ENCODE measurements at places on chromosomes 6 and 20.

DNA sequence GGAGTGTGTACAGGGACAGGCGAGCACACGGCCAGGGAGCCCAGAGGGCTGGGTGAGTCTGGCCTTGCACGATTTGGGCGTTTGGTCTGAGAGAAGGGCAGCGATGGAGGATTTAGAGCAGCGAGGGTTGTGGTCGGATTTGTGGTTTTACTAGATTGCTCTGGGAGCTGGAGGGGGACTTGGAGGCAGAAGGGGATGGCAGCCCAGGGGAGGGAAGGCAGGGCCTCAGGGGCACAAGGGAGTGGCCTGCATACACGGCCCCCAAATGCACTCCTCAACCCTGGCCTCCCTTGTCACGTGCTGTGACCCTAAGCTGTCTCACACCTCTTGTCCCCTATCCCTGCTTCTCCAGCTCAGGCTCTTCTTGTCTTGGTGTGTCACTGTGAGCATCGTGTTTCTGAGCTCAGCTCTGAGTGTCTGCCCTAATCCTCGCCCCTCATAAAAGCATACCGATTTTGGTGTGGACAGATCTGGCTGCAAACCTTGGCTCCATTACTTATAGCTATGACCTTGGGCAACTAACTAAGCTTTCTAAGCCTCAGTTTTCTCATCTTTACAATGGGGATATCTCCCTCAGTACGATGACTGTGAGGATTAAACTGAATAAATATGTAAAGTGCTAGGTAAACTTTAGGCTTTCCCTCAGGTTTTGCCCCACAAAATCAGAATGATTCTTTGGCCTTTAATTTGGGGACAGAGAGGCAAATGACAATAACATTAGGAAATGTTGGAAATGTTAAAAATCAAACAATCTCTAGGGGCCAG is 120.1 kb upstream of the ARMC2 start:
- no peak for DNase-seq

- no peak for DNase-seq
Observed at GRCh38 chr20:44598423-44599305, 16.3 kb downstream of the PKIG start.

DNA sequence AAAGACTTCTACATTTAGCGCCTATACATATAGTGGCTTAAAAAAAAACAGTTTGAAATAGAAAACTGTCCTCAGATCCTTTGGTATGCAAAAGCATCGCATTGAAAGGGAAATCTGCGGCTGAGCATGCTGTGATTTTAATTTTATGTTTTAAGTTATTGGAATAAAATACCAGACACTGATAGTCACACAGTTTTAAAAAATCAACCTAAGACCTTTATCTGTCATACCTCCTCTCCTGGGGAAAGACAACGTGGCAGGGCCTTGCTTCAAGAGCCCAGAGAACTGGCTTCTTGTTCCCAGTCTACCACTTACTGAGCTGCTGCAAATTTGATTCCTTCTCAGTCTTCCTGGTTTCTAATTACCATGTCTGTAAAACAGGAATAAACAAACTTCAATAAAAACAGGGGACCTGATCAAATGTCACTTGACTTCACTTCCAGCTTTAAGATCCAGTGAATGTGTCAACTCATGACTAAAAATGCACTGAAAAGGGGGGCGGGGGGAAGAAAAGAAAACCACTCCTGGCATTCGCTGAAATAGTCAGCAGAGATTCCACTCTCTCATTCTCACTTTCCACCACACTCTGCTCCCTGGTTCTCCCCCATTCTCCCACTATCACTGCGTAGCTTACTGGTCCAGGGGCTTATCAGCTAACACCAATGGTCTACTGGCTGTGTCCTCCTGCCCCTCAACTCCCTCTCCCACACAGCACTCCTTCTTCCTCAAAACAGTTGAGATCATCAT is 494.7 kb upstream of the MARCKS start:
- DNase-seq, result no peak

GRCh38 chr6:4398791-4399190 is 263.4 kb upstream of the ECI2 start:
- DNase-seq, result no peak

GRCh38 chr20:57444394-57445048 is 53.3 kb downstream of the RBM38 start:
- DNase-seq, result no peak

DNA sequence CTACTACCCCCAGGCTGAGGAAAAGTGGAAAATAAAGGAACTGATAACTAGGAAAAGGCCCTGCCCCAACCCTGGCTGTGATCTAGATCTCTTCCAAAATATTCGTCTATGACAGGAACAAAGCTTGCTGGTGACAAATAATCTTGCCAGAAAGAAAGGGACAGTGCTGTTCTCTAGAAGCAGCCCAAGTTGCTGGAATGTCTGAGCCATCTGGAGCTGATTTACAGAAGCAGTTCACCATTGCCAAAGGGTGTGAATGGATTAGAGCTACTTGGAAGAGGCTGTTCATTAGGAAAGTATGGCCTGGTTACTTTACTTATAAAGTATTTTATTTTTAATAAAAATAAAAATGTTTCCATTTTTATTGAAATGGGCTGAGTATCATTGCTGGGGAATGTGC is 146.3 kb downstream of the EPM2A start:
- DNase-seq, result no peak

DNA sequence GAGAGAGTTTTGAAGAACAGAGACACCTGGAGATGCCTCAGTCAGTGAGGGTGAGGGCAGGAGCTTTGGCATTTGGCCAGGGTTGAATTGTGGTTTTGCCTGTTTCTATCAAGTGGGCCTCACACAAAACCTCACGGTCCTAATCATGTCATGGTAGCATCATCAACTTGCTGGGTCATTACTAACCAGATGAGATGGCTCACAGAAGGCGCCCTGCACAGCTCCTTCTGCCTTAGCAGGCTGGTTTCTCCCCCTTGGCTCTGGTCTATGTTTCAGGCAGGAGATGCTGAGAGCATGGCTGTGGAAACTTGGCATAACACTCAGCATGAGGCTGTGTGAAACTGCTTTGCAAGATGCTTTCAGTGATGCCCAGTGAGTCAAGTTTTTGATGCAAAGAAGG is 99.3 kb downstream of the LRRC1 start:
- DNase-seq, result no peak

DNA sequence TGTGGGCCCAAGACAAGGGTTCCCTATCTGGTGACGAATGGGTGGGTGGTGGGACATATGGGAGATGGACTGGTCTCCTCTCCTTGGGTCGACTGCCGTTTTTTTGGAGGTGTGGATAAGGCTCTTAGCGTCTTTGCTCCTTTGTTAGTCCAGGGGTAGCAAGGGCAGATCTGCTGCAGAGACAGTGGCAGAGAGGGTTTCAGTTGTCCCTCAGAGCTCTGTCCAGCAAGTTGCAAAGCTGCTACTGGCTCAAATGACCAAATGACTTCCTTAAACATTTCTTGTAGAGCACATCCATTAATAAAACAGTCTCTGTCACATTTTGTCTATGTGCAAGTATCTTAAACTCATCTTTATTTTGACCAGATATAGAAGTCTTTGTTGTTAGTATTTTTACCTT is 508.0 kb upstream of the ADGRB3 start:
- no peak for DNase-seq

DNA sequence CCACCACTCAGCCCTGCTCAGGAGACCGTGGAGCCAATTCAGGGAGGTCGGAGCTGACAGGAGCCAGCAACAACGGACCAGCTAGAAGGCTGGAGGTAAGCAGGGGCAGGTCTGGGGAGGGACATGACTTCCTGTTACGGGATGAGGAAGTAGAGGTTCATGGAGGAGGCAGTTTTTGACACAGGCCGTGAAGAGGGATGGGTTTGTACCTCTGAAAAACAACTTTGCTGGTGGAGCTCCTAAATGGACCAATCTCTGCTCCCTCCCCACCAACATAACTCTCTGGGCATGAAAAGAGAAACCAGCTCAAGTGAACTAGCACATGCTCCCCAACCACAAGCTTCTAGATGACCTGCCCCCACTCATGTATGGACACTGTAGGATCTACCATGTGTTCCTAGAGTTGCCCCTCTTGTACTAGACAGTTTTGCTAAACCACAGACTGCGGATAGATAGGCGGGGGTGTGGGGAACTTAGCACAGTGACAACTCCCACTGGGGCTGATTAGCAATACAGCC is 31.4 kb downstream of the RALGAPA2 start:
- no peak for DNase-seq

GRCh38 chr6:142943711-142944123 is 1.3 kb downstream of the HIVEP2 start:
- no peak for DNase-seq

DNA sequence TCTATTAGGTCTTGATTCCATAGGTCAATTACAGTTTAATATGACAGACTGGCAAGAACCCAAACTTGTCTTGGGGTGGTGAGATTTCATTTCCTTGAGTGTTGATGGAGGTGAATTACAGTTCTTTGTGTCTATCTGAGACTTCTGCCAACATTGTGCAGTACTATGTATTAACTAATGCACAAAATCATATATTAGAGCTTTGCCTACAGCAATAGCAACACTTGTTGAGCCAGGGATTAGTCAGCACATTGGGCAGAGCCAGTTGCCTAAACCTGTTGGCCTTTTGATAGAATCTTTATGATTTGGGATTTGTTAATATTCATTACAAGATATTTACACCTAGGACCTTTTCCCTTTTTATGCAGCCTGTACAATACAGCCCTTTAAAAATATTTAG is 135.3 kb upstream of the CENPW start:
- DNase-seq, result no peak

DNA sequence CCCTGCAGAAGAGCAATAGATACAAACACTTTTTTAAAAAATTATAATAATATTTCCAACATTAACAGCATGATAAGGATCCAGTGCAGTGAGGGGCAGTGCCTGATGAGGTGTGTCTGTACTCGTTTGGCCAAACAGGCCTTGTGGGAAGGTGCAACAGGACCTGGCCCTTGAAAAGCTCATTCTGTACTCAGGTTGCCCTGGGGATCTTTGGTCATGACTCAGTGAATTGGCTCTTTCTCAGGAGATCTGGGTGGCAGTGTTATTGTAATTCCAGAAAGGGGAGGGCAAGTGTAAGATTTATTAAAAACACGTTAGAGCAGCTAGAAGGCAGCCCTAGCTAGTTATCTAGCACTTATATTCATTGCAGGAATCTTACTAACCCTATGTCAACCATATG is 2.9 kb upstream of the SPINT3 start:
- no peak for DNase-seq

DNA sequence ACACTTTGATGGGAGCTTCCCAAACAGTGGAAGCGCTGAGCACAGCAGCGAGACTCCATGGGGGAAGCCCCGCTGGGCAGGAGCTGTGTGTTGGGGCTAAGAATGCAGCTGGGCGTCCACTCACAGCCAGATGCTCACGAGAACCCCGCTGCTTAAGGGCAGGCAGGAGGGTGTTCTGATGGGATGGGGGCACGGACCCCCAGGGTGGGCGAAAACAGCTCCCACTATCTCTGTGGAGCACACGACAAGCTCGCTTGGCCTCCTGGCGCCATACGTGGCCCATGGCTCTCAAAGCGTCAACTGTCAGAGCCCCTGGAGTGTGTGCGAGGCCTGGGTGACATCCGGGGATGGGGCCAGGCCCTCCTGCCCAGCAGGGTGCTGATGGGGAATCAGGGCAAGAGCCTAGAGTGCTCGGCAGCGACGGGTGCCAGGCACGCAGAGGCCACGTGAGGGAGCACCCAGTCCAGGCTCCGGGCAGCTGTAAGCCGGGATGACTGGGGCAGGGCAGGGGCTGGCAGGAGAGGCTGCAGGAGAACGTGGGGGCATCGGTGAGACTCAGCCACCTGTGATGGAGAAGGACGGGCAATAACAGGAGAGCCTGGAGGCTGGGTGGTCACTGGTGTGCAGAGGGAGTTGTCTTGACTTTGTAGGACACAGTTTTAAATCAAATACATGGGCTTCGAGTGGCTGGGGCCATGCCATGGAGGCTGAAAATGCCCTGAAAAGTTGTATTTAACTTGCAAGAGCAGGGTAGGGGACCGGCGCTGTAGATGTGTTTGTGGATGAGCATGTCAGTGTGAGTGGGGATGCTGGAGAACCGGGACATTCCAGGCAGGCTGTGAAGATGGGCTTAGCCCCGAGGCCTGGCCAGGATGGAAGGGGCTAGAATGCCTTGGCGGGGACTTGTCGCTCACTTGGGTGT is 27.3 kb downstream of the PYGB start:
- no peak for DNase-seq

- no peak for DNase-seq
Observed at GRCh38 chr6:89047473-89047872, 33.1 kb upstream of the PNRC1 start.

DNA sequence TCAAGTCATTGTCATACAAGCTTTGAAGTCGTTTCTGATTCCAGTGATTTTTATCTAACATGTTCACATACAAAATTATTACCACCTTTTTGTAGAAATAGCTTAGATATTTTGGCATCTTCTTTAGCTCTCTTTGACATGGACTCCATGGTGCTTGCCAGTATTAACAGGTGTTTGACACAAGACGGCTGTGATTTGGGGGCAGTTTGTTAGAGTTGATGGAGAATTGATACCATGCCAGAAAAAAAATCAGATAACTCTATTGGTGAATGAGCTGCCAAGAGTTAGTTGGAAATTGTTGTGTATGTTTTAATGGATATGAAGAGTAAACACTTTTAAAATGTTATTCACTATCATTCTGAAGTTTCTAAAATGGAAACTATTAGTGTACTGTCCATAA is 146.6 kb upstream of the LAMP5 start:
- DNase-seq, result no peak

DNA sequence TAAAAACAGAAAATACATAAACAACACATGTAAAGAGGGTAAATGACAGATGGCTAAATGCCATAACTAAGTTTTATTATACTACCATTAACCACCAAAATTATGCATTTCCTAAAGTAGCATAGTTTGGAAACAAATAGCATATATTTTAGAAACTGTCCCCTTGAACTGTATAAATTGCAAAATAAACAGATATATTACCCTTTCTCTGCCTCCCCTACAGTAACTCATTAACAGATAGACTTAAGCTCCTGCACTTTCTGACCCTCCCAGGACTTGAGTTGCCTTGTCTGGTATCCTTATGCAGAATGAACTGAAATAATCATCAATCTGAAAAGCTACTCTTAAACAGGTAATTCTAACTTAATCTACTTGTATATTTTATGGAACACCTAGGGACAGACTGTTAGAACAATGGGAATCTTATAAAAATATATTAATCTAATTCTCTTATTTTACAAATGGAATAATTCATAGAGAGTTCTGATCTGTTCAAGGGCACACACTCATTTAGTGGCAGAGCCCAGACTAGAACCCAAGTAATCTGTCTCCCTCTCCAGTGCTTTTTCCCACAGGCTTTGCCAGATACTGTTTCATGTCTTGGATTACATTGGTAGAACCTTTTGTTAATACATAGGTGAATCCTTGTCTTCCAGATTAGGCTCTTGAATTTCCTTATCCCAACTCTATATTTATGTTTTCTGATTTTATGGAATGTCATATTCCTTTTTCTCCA is 50.6 kb upstream of the LOC128125822 start:
- DNase-seq, result no peak
